Mesothelial cell of epicardium (in vitro differentiated cells): ENCODE measurements at places on chromosomes 1 and 21.

GRCh38 chr1:143720087-143721023 is 251.4 kb downstream of the FAM72C start:
- peak overlapping the region; percentile 36 for H3K4me3 ChIP-seq
- H3K27me3 ChIP-seq = no peaks in the 10 kb centered on the region
- no peak for DNase-seq
- H3K36me3 ChIP-seq = peaks cover 3% of the 10 kb centered on the region
- H3K4me1 ChIP-seq = peaks cover 9% of the 10 kb centered on the region

GRCh38 chr1:156111355-156111962 is 3.1 kb upstream of the LMNA start:
- DNase-seq = no peak
- peak overlapping the region; percentile 47 for H3K27ac ChIP-seq
- H3K27me3 ChIP-seq = peaks cover 2% of the 10 kb centered on the region
- H3K36me3 ChIP-seq = no peaks in the 10 kb centered on the region

DNA sequence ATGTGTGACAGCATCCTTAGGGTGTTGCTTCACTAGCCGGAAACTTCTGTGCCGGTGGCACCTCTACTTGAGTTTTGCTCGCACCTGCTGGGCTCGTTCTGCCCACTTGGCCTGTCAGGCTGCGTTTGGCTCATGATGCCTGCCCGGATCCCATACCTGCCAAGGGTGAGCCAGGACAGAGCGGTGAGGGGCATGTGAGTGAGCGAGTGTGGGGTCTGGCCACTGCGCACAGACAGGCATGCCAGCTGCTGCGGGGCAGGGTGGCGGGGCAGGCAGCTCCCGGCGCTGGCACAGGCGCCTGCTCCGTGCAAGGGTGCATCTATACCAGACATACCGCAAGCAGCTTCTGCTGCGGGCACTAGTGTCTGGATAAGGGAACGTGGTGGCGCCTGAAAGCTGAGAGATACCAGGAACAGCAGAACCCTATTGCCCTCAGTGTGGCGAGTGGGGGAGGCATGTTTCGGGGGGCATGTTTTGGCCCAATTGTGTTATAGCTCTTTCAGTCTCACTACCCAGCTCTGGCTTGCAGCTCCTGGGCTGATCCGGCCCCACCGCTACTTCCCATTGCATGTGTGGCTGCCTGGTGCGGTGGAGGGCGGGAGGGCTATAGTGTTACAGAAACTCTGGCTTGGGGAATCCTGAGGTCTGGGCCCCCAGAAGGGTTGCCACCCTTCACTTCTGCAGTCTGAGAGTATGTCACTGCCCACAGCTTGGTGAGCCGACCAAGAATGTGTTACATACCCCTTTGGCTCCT is 32.2 kb downstream of the MAGI3 start:
- peaks cover 3% of the 10 kb centered on the region for H3K4me1 ChIP-seq
- H3K27me3 ChIP-seq = no peaks in the 10 kb centered on the region
- H3K27ac ChIP-seq = no peak overlapping the region
- H3K36me3 ChIP-seq = peaks cover 24% of the 10 kb centered on the region
- H3K4me3 ChIP-seq = no peak overlapping the region

GRCh38 chr1:178055779-178056471 is 38.0 kb upstream of the RASAL2 start:
- H3K27ac ChIP-seq = peak overlapping the region; percentile 21
- H3K36me3 ChIP-seq = no peaks in the 10 kb centered on the region
- DNase-seq = no peak
- peaks cover 44% of the 10 kb centered on the region for H3K4me1 ChIP-seq

GRCh38 chr1:113692824-113693431 is 66.4 kb downstream of the PHTF1 start:
- peaks cover 68% of the 10 kb centered on the region for H3K36me3 ChIP-seq
- no peaks in the 10 kb centered on the region for H3K4me1 ChIP-seq
- H3K4me3 ChIP-seq = no peak overlapping the region

- no peaks in the 10 kb centered on the region for H3K27me3 ChIP-seq
- H3K27ac ChIP-seq = peak overlapping the region; percentile 57
- H3K36me3 ChIP-seq = peaks cover 1% of the 10 kb centered on the region
- peaks cover 22% of the 10 kb centered on the region for H3K4me1 ChIP-seq
- no peak overlapping the region for H3K4me3 ChIP-seq
- DNase-seq = no peak
These were observed 10.2 kb downstream of the SMAP2 start for GRCh38 chr1:40383488-40384412.

GRCh38 chr21:35006248-35006647 is 42.9 kb downstream of the RUNX1 start:
- no peak overlapping the region for H3K27ac ChIP-seq
- H3K27me3 ChIP-seq = peaks cover 2% of the 10 kb centered on the region
- H3K4me3 ChIP-seq = no peak overlapping the region
- H3K4me1 ChIP-seq = no peaks in the 10 kb centered on the region
- no peak for DNase-seq

DNA sequence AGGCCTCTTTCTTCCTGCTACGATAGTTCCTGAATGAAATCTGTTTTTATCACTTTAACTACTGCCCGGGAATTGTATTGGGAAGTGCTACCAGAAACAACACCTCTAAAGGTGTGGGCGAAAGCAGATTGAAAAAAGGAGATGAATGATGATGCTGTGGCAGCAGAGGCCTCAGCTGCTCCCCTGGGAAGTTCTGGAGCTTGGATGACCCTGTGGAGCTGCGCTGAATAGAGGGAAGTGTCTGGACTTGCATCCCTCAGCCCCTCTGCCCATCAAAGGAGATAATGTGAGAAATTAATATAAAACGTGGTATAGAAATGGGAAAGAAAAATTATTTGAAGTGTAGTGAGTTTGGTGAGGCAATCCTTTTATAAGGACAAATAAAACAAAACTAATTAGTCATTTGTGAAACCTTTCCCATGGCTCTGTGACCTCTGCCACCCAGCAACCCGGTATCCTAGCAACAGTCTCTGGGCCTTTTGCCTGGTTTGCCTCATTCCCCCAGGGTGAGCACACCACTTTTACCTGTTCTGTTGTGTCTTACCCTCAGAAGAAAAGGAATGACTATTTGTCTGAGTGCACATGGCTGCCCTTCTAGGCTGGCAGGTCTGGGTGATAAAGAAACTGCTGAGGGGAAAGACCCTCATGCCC is 21.3 kb downstream of the OVAAL start:
- peak overlapping the region; percentile 73 for H3K27ac ChIP-seq
- H3K27me3 ChIP-seq = no peaks in the 10 kb centered on the region
- no peaks in the 10 kb centered on the region for H3K36me3 ChIP-seq

DNA sequence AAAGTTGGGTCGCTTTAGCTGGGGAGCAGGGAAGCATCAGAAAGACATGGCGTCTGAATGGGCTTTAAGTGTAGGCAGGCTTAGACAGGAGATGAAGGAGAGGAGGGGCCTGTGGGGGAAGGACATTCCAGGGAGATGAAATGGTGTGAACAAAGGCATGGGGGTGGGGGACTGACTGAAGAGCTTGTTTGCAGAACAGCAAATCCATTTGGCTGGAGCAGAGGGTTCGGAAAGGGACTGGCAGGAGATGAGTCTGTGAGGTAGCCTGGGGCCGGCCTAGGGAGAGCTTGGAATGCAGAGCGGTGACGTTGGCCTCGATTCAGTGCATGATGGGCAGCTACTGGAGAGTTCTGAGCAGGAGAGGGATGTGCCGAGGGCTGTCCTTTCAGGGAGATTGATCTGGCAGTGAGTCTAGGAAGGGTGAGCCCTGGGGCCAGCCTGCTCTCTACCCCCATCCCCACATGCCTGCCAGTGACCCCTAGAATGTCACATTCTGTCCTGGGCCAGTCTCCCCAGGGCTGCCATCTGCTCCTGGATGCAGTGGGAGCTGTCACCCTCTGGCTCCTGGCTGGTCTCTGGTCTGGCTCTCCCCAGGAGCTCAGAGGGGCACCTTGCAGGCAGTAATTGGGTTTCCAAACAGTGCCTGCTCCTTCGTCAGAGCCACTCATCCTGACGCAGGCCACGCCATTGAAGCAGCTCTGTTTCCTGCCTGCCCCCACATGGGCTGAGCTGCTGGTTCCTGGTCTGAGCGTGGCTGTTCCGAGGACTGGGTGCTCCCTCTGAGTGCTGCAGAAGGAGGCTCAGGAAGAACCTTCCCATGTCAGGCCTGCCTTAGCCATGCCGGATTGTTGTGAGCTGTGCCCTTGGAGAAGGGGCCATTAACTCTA is 22.3 kb upstream of the TMEM222 start:
- H3K27ac ChIP-seq = peak overlapping the region; percentile 96
- H3K36me3 ChIP-seq = peaks cover 5% of the 10 kb centered on the region
- DNase-seq = peak; percentile 80
- H3K4me3 ChIP-seq = peak overlapping the region; percentile 7
- no peaks in the 10 kb centered on the region for H3K27me3 ChIP-seq

DNA sequence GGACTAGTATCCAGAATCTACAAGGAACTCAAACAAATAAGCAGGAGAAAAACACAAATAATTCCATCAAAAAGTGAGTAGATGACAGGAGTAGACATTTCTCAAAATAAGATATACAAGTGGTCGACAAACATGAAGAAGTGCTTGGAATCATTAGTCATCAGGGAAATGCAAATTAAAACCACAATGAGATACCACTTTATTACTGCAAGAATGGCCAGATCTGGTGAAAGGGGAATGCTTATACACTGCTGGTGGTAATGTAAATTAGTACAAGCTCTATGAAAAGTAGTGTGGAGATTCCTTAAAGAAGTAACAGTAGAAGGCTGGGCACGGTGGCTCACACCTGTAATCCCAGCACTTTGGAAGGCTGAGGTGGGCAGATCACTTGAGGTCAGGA is 73.8 kb downstream of the POU2F1 start:
- peaks cover 7% of the 10 kb centered on the region for H3K4me1 ChIP-seq
- H3K27me3 ChIP-seq = no peaks in the 10 kb centered on the region
- no peak for DNase-seq

- H3K36me3 ChIP-seq = peaks cover 23% of the 10 kb centered on the region
- no peak overlapping the region for H3K27ac ChIP-seq
- DNase-seq = no peak
- peaks cover 23% of the 10 kb centered on the region for H3K4me1 ChIP-seq
These were observed 103.1 kb downstream of the ST6GALNAC3 start for GRCh38 chr1:76177615-76178014.

DNA sequence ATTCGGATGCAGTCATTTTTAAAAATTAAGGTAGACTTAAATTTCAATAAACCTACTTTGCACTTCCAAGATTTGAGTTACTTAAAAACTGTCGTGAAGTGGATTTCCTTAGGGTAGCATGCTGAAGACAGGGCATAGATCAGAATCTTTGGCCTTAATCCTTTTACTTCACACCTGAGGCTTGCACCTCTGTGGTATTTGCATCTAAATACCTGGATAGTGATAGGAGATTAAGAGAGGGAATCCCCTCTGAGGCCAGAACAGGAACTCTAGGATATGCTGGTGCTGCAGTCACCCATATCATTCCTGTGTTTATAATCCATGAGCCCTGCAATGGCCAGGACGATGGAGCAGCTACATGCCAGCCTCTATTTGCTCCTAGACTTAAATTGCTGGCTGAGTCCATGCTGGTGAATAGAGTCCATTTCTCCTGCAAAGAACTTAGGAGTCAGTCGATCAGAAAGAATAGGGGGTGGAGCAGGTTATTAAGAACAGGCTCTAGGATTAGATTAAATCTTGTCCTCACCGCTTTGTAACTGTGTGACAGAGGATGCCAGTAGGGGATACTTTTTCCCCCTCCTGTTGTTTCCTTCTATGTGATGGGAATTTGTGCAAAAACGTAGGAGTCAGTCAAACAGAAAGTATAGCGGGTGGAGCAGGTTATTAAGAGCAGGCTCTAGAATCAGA is 333.6 kb downstream of the DUSP10 start:
- no peak for DNase-seq
- no peaks in the 10 kb centered on the region for H3K4me1 ChIP-seq
- H3K27me3 ChIP-seq = peaks cover 49% of the 10 kb centered on the region
- no peaks in the 10 kb centered on the region for H3K36me3 ChIP-seq

DNA sequence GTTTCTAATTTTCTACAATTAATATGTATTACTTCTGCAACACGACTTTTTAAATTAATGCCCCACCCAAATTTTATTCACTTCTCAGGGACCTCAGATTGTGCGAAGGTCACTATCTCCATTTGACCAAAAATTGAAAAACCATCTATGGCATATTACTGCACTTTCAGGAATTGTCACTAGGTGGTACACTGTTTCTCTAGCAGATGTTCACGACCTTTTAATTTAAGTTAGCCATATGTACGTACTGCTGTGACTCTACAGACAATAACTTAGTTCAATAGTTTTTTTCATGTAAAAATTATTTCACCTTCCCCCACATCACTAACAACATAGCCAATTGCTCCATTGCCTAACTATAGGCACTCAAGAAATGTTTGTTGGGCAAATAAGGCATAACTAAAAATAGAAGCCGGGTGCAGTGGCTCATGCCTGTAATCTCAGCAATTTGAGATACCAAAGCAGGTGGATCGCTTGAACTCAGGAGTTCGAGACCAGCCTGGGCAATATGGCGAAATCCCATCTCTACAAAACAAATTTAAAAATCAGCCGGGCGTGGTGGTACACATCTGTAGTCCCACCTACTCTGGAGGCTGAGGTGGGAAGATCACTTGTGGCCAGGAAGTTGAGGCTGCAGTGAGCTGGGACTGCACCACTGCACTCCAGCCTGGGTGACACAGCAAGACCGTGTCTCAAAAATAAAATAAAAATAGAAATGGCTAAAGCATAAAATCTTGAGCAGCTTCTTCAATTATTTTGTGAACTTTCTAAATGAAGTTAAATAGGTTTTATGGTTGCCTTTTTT is 75.7 kb upstream of the PKN2 start:
- no peaks in the 10 kb centered on the region for H3K27me3 ChIP-seq
- no peak overlapping the region for H3K4me3 ChIP-seq
- no peaks in the 10 kb centered on the region for H3K4me1 ChIP-seq
- H3K27ac ChIP-seq = no peak overlapping the region
- H3K36me3 ChIP-seq = no peaks in the 10 kb centered on the region

- peak overlapping the region; percentile 37 for H3K27ac ChIP-seq
- no peak for DNase-seq
These were observed 66.1 kb upstream of the AKT3 start for GRCh38 chr1:243916160-243916559.

- no peak for DNase-seq
- H3K27ac ChIP-seq = peak overlapping the region; percentile 30
- H3K4me3 ChIP-seq = no peak overlapping the region
- H3K36me3 ChIP-seq = peaks cover 4% of the 10 kb centered on the region
- no peaks in the 10 kb centered on the region for H3K27me3 ChIP-seq
These were observed 27.3 kb downstream of the F11R start for GRCh38 chr1:160993544-160994193.

DNA sequence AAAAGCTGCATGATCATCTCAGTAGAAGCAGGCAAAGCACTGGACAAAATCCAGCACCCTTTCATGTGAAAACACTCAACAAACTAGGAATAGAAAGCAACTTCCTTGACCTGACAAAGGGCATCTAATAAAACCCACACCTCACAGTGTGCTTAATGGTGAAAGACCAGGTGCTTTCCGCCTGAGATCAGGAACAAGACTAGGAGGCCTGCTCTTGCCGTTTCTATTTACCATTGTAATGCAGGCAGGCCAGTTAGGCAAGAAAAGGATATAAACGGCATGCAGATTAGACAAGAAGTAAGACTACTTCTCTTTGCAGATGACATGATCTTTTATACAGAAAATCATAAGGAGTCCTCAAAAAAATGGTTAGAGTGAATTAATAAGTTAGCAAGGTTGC is 37.2 kb downstream of the SLC37A1 start:
- peaks cover 31% of the 10 kb centered on the region for H3K36me3 ChIP-seq
- H3K27me3 ChIP-seq = no peaks in the 10 kb centered on the region
- no peak for DNase-seq
- H3K27ac ChIP-seq = no peak overlapping the region
